ENCODE measurements at places on chromosomes 4 and X.

DNA sequence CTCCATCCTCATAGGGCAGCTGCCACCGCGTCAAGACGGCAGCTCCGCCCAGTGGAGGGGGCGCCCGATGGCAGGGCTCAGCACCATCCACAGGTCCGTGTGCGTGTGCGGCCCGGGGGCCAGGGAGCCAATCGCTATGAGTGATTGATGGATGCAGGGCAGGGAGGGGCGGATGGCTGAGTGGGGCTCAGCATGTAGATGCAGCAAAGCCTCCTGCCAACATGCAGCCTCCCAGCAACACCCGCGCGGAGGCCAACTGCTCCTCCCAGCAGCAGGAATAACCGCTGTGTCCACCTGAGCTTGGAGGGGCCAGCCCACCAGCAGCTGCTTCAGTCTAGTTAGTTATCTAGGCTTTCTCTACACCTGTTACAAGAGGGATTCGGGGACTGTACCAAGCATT is 77.4 kb downstream of the MTMR1 start:
- DNase-seq = no peak

- no peak for DNase-seq
Observed at GRCh38 chrX:101386542-101386885, 523 bp upstream of the BTK start.

- DNase-seq = no peak
Observed at GRCh38 chrX:105869701-105870100, 47.4 kb downstream of the NRK start.

- no peak for DNase-seq
Observed at GRCh38 chr4:121190389-121190788, 26.3 kb upstream of the TNIP3 start.

DNA sequence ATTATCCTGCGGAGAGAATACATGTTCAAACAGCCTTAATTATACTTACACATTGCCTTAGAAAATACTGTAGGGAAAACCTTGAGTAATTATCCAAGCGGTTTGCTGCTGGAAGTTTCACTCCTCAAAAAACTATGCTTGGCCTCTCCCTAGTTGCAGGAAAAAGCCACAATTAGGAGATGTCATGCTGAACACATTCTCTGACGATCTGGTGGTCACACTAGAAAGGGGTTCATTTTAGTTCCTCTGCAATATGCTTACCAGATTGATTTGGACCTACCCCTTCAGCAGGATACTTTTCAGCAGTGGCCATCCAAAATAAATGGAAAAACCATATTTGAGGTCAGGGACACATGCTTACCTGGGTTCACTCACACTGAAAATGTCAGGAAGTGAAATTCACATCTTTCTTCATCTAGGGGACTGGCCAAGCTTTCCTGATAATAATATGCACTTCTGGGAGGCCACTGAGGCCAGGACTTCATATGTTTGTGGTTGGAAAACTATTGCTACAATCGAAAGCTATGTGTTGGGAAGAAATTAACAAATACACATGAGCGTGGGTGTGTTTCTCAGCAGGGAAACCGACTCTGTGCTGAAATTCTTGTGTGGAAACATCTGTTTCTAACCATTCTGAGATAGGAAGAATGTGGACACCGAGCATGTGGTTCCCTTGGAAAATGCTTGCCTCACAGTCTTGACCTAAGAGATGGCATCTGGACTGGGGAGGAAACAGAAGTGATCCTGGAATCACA is 68.8 kb downstream of the ATXN3L start:
- DNase-seq = no peak

- no peak for DNase-seq
Observed at GRCh38 chr4:77184974-77185373, 28.0 kb downstream of the CCNG2 start.

DNA sequence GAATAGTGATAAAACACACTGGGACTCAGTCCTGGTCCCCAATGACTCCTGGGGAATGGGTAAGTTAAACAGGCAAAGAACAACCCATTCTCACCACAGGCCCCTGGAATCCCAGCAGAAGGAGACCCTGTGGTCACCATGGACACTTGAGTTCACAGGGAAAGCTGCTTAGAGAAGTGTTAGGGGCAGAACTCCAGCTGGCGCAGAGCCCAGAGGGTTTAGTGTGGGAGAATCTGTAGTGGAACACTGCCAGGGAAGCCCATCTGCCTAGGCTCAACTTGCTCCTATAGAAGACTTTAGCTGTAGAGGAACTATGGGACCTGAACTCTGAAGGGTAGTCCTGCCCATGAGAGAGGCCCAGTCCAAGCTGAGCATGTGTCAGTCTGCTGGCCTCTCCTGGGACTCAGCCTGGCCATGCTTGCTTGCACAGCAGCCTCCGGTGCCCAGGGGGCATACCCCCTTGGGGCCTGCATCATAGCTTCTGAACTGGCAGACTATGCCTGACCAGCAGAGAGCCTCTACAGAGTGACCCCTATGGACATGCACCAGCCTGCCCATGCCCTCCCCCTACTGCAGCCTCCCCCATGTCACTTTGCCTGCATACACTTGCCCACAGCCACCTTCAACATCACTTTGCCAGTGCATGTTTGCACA is 343.5 kb downstream of the IDS start:
- DNase-seq = no peak
